Calu3 (cell line): ENCODE measurements at places on chromosomes 11 and 22.

DNA sequence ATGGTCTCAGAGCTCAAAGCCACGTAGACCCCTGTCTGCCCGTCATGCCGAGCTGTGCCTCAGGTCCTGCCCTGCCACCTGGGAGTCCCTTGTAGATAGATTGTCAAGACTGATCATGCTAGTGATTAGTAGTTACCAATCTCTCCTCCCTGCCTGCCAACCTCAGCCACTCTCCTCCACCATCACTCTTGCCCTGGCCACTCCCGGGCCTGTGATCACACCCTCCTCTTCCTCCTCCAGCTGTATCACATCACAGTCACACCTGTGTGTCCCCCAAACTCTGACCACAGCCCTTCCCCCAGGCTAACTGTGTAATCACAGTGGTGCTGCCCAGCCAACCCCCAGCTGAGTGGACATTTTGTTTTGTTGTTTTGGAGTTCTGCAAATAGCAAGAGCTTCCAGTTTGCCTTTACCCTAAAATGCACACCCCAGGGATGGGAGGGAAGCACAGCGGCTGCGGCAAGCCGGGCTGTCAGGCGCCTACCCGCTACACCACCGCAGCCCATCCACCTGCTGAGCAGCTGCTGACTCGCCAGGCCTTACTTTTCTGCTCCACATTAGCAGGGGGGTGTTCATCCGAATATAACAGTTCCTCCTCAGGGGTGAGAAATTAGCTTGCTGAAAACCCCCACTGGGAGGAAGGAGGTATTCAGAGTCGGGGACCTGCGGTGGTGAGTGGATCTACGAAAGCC lies 45.8 kb downstream of the LRFN4 start:
- DNase-seq, result no peak

- peak; percentile 43 for DNase-seq
Measured at GRCh38 chr11:66002648-66003225, 434 bp downstream of the BANF1 start.

DNA sequence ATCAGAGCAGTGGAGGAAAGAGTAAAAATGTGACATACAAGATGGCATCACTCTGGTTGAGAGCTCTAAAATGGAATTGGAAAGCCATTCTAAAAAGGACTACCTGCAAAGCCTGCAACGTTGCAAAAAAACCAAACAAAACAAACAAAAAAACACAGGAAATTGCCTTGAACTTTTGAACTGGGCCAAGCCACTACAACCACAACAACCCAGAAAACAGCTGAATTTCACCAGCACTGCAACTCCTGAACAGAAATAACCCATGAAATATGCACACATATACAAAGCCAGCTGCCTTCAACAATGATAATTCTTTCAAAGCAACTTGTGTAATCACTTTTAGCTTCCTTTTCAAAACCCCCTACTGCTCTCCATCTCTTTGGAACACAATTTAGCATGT lies 326.6 kb upstream of the LRRC4C start:
- DNase-seq, result no peak

GRCh38 chr11:130871616-130872015 lies 44.7 kb downstream of the SNX19 start:
- no peak for DNase-seq

DNA sequence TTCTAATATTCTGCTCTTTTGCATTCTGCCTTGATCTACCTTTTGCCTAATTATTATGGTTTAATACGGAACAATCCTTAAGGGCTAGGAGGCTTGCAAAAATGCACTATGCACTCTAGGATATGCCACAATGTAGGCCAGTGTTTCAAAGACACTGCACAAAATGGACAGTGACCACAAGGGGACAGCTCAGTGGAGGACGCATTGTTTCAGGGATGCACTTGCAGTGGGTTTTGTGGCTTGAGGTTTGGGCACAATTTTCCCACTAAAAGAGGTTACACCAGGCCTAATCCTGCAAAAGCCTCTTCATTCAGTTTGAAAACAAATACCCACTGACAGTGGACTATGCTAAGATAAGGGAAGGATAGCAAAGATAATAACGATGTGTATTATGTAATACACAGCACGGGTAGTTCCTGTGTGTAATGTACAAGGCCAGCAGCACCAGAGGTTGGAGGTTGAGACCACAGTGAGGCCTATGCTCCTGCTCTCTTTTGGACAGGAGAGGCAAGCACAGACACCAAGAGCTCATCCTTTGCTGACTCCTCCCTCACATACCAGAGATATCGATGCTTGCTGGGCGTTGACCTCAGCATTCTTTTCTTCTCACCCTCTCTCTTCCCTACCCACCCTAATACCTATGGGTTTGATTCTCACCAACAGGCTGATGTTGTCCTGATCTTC lies 12.7 kb downstream of the MAP6 start:
- no peak for DNase-seq

GRCh38 chr11:21552911-21553310 lies 640.0 kb upstream of the ANO5 start:
- DNase-seq, result no peak

- DNase-seq, result no peak
Measured at GRCh38 chr11:120354779-120355178, 18.6 kb downstream of the ARHGEF12 start.

DNA sequence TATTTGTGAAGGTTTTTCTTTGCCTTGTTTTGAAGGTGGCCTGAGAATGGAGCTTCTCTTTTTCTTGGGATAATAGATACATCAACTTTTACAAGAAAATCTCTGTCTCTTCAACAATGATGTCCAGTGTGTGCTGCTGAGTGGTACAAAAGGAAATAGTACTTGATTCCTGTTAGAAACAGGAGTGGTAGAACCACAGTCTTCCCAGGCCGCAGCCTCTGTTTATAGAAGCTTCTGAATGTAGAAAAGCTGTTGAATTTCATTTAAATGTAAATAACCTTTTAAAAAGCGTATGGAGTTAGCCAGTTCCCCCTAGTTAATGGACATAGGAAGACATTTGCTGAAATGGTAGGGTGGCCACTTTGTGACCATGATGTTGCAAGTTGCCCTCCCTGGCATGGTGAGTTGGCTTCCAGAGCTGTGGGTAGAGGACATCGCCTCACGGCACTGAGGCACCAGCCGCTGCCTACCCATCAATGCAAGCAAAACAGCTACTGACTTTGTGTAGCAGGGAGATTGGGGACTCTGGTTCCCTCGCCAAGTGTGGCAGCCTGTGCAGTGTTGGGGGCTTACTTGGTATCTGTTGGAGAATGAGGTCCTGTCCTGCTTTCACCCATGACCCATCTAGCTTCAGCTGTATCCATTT lies 31.6 kb downstream of the C11orf91 start:
- no peak for DNase-seq

DNA sequence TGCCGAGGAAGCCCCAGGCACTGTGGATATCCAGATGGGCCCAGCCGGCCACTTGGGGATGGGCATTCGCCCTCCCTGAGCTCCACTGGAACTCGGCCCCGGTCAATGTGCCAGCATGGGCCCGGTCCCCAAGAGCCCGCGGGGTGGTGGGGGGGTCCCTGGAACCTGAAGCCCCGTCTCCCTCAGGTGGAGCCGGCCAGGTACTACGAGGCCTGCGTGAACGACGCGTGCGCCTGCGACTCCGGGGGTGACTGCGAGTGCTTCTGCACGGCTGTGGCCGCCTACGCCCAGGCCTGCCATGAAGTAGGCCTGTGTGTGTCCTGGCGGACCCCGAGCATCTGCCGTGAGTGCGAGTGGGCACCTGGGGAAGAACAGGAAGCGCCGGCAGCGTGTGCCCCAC lies 21.2 kb downstream of the MUC5AC start:
- DNase-seq, result no peak
